Activated CD4-positive, alpha-beta T cell treated with anti-CD3 and anti-CD28 coated beads, Interleukin-2, amount 10 ng/mL, durations not matched to agents 7 days and 5 days (primary cell): ENCODE measurements at places on chromosomes 2 and 18.

GRCh38 chr2:37679072-37679695, 7.7 kb upstream of the CDC42EP3 start:
- no peak for DNase-seq
- peaks cover 19% of the 10 kb centered on the region for H3K4me1 ChIP-seq
- peaks cover 2% of the 10 kb centered on the region for H3K27me3 ChIP-seq
- H3K36me3 ChIP-seq, result peaks cover 23% of the 10 kb centered on the region

- H3K4me1 ChIP-seq, result no peaks in the 10 kb centered on the region
- no peak overlapping the region for H3K4me3 ChIP-seq
- H3K36me3 ChIP-seq, result no peaks in the 10 kb centered on the region
- H3K27ac ChIP-seq, result no peak overlapping the region
- H3K27me3 ChIP-seq, result peaks cover 4% of the 10 kb centered on the region
These were observed 58.5 kb upstream of the TXNDC2 start for GRCh38 chr18:9827211-9827792.

GRCh38 chr2:240428245-240428644, 7.2 kb upstream of the GPC1 start:
- H3K27me3 ChIP-seq, result peaks cover 3% of the 10 kb centered on the region
- H3K4me3 ChIP-seq, result no peak overlapping the region
- H3K27ac ChIP-seq, result no peak overlapping the region
- DNase-seq, result no peak
- peaks cover 11% of the 10 kb centered on the region for H3K4me1 ChIP-seq

DNA sequence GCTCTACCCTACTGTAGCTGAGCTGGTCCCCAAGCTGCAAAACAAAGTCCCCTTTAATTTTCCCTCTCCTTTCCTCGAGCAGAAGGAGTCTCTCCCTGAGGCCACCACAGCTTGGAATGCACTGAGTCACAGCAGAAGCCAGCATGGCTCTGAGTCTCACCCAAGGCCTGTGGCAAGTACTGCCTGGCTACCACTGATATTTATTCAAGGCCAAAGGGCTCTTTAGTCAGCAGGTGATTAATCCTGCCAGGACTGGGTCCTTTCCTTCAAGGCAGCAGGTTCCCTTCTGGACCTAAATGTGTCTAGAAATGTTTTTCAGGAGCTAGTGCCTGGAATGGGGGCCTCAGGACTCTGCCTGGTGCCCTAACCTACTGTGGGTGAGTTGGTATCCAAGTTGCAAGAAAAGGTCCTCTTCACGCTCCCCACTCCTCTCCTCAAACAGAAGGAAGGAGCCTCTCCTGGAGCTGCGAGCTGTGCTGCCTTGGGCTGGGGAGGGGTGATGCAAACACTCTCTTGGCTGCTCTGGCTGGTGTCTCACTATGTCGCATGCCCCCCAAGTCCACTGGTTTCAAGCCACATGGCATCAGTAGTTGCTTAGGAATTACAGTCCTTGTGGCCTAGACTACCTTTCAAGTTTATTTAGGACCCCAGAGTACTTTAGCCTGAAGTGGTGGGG, 53.4 kb downstream of the CD28 start:
- no peak overlapping the region for H3K4me3 ChIP-seq
- H3K27me3 ChIP-seq, result no peaks in the 10 kb centered on the region
- DNase-seq, result no peak
- H3K27ac ChIP-seq, result no peak overlapping the region
- H3K36me3 ChIP-seq, result peaks cover 83% of the 10 kb centered on the region
- peaks cover 39% of the 10 kb centered on the region for H3K4me1 ChIP-seq

- H3K36me3 ChIP-seq, result no peaks in the 10 kb centered on the region
- no peak overlapping the region for H3K27ac ChIP-seq
- no peak for DNase-seq
- no peak overlapping the region for H3K4me3 ChIP-seq
These were observed 915.4 kb downstream of the TSN start for GRCh38 chr2:122670897-122671296.

DNA sequence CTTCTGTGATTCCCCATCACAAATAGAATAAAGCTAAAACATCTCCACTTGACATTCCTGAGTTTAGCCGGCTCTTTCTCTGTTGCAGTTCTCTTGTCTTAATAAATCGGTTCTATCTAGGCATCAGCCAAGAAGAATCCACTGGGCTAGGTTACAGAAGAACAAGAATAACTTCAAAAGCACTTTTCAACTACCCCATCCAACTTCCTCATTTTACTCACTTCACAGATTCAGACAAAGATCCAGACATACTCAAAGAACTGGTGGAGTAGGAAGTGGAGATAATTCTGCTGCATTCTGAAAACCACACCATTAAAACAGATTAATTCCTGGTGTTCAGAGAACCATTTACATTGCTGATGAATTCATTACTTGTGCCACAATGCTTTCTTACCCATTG, 9.6 kb upstream of the ALPK2 start:
- H3K4me3 ChIP-seq, result no peak overlapping the region
- H3K4me1 ChIP-seq, result peaks cover 29% of the 10 kb centered on the region
- H3K36me3 ChIP-seq, result peaks cover 2% of the 10 kb centered on the region
- DNase-seq, result no peak

DNA sequence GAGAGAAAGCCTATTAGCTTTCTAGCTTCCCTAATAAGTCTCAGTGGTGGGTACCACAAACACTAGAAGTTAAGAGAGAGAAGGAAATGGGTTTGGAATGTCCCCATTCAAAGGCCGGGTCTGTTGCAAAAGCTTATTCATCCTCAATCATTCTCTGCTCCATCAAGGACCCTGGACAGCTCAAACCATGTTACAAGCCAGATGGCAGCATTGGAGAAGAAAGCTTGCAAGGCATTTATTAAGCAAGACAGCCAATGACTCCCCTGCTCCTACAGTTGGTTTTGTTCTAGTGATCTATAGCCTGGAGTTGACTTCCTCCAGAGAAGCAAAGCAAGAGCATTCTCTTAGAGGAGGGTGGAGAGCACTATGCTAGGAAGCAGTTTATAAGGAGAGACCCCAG, 86.9 kb upstream of the LMAN1 start:
- no peak for DNase-seq
- H3K36me3 ChIP-seq, result no peaks in the 10 kb centered on the region
- H3K4me3 ChIP-seq, result no peak overlapping the region
- no peaks in the 10 kb centered on the region for H3K4me1 ChIP-seq
- H3K27me3 ChIP-seq, result peaks cover 4% of the 10 kb centered on the region

DNA sequence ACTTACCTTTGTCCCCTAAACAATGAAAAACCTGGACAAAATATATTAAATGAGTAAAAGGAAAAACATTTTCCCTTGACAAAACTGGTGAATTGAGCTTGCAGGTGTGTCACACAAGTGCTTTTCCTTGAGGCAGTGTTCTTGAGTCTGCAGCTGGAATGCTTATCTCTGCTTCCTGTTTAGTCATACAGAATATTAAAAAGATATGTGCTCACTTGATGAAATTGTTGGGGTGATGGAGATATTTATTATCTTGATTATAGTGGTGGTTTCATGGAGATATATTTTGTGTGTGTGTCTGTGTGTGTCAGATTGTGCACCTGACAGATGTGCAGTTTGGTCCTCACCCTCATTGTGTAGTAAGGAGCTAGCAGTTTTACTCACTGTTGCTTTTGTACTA, 3.3 kb downstream of the TAF1B start:
- peaks cover 54% of the 10 kb centered on the region for H3K4me1 ChIP-seq
- H3K27ac ChIP-seq, result no peak overlapping the region
- no peak for DNase-seq
- peaks cover 52% of the 10 kb centered on the region for H3K36me3 ChIP-seq

DNA sequence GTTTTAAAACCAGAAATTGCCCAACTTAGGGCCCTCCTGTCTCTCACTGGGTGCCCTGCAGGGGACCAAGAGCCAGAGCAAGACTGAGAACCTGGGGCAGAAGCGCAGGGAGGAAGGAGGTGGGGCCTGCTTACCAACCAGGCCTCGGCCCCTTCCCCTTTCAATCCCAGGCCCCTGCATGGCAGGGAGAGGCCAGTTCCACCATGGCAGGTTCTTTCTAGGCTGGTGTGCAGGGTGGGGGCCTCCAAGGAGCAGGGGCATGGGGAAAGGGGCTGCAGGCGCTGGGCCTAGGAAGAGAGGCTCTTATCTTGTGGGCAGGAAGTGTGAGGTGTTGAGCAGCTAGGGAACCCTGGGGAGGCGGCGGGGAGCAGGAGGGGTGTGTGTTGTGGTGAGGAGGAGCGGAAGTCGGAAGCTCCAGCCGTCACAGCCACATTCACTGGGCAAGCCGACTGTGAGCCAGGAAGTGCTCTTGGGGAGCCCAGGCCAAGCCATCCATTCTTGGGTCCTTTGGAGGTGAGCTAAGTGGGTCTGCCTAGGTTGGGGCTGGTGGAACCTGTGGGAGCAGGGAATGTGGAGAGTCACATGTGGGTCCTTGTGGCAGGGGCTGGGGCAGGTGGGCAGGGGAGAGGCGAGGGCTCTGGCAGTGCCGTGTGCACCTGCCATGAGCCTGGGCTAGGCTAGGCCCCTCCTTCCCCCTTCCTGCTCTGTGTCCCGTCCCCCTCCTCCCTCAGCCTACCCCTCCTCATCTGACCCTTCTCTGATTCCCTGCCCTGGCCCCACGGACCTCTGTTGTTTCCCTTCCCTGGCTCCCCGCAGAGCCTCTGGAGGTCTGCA, at the start of gene PSD4:
Gene PSD4, plus strand, starts transcription at position 430 of the 834 bp plus-strand sequence. CDS start 8,486 bp downstream, outside the sequence.
- peaks cover 73% of the 10 kb centered on the region for H3K4me1 ChIP-seq
- peaks cover 2% of the 10 kb centered on the region for H3K27me3 ChIP-seq
- peak; percentile 94 for DNase-seq
- H3K27ac ChIP-seq, result peak within 1 kb of the TSS; percentile 88
- peak within 1 kb of the TSS; percentile 84 for H3K4me3 ChIP-seq

- peak overlapping the region; percentile 58 for H3K4me3 ChIP-seq
- no peaks in the 10 kb centered on the region for H3K4me1 ChIP-seq
- DNase-seq, result no peak
- H3K27ac ChIP-seq, result peak overlapping the region; percentile 25
- peaks cover 14% of the 10 kb centered on the region for H3K27me3 ChIP-seq
- H3K36me3 ChIP-seq, result no peaks in the 10 kb centered on the region
These were observed 336 bp downstream of the THNSL2 start for GRCh38 chr2:88170472-88170892.
